Hepatocyte (in vitro differentiated cells): ENCODE measurements at places on chromosomes 2 and 18. TPM values are rescaled to one million over a fixed set of nuclear protein-coding genes. Genes with fewer than 3 reads are reported as not detected.

- DNase-seq, result peak; percentile 48
Observed at GRCh38 chr2:226835420-226835795, 446 bp upstream of the RHBDD1 start.

- DNase-seq, result no peak
Observed at GRCh38 chr18:48554610-48555400, 16.0 kb downstream of the CTIF start.

- peak; percentile 53 for DNase-seq
Observed at GRCh38 chr2:174846941-174847938, 83.0 kb upstream of the CHRNA1 start.

DNA sequence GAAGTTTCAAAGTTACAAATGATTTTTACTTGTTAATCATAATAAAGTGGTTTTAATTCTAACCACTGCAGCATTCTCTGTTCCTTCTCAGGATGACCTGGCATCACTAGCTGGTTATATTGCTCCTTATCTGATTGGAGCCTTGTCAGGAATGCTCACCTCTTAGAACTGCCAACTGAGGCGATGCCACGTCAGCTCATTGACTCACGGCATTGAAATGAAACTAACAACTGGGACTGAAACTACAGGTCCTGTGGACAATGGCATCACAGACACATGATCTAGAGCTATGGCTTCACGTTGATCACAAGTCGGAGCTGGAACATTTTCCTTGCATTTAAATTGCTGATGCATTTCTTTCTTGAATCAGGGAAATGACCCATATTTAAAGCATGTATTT lies 54.9 kb upstream of the MAP2 start:
- peak; percentile 81 for DNase-seq

The PJVK gene
- 3.2 and 4.6 TPM in 2 replicates for polyA plus RNA-seq

DNA sequence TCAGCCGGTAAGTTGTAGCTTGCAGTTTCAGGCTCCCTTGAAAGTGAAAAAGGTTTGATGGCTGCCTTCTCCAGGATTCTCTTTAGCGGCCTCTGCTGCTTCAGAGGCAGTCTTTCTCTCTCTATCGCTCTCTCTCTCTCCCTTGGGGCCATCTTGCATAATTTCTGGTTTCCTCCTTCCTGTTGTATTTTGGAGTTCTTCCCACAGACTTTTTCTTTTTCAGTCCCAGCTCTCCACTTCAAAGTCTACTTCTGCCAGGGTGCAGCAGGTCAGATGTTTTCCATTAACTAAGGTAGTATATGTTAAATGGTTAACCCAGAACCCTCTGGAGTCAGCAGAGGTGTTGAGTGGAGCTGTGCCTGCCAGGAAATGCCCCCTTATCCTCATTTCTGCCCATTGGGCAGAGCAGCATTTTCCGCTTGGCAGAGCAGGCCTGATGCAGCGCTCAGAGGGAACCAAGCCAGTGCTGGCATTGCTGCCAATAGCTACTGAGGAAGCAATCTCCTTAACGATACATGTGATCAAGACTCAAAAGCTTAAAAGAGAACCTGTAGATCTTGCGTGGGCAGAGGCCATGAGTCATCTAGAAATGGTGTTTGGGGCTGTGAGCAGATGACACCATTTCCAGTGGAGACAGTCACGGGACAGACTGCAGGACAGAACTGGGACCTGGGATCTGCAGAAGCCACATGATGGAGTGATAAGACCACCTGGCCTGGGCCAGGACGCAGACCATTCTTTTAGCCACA lies 20.8 kb downstream of the DBI start:
- peak; percentile 34 for DNase-seq
